ENCODE measurements at places on chromosomes 12 and 14.

GRCh38 chr14:88975043-88975830 lies 150.8 kb downstream of the TTC8 start:
- peaks cover 29% of the 10 kb centered on the region for H3K27me3 ChIP-seq
- no peak overlapping the region for H3K27ac ChIP-seq
- no peak for DNase-seq
- H3K4me3 ChIP-seq: no peak overlapping the region
- H3K36me3 ChIP-seq: peaks cover 3% of the 10 kb centered on the region

DNA sequence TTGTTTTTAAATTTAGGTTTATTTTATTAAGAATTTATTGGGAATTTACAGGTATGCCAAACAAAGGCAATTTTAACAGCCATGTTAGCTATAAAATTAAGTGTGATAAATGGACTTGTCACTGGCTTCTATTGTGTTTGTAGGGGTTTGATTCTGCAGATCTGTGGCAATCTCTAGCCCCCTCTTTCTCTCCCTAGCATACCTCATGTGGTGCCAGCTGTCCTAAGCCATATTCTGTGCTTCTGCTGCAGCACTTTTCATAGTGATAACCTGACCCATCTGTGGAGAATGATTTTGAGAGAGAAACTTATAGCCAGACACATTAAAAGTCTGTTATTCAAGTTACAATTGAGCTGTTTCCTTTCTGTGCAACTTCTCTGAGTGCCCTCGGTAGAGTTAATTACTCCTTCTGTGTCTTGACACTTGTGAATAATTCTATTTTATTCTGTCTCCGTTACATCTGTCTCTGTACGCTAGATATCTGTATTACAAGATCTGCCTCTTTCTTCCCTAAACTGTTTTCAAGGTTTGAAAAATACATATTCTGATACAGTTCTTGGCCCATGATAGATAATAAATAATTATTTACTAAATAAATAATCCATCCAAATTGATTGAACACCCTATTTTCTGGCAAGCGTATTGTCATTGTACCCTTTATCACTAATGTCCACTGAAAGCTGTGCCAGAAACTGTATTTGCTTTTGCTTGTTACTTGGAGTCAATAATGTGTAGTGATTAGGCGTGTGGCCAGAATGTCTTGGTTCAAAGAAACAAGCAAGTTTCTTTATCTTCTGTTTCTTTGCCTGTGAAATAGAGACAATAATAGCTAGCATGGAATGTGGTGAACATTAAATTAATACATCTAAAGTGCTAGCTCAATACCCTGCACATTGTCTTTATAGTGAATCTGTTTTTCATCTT lies 40.0 kb downstream of the FRS2 start:
- H3K27me3 ChIP-seq: no peaks in the 10 kb centered on the region
- H3K36me3 ChIP-seq: no peaks in the 10 kb centered on the region
- peaks cover 58% of the 10 kb centered on the region for H3K4me1 ChIP-seq
- H3K27ac ChIP-seq: no peak overlapping the region

- H3K4me1 ChIP-seq: no peaks in the 10 kb centered on the region
- no peaks in the 10 kb centered on the region for H3K27me3 ChIP-seq
- H3K4me3 ChIP-seq: no peak overlapping the region
- H3K36me3 ChIP-seq: peaks cover 13% of the 10 kb centered on the region
These were observed 41.0 kb downstream of the BDKRB1 start for GRCh38 chr14:96297000-96297399.

GRCh38 chr12:115691123-115691522 lies 586.4 kb downstream of the MED13L start:
- H3K4me3 ChIP-seq: no peak overlapping the region
- H3K27ac ChIP-seq: no peak overlapping the region
- no peaks in the 10 kb centered on the region for H3K4me1 ChIP-seq

- no peaks in the 10 kb centered on the region for H3K36me3 ChIP-seq
- H3K27ac ChIP-seq: no peak overlapping the region
- no peak for DNase-seq
- peaks cover 9% of the 10 kb centered on the region for H3K27me3 ChIP-seq
- H3K4me3 ChIP-seq: no peak overlapping the region
These were observed 2.5 kb downstream of the PGF start for GRCh38 chr14:74952697-74953484.

DNA sequence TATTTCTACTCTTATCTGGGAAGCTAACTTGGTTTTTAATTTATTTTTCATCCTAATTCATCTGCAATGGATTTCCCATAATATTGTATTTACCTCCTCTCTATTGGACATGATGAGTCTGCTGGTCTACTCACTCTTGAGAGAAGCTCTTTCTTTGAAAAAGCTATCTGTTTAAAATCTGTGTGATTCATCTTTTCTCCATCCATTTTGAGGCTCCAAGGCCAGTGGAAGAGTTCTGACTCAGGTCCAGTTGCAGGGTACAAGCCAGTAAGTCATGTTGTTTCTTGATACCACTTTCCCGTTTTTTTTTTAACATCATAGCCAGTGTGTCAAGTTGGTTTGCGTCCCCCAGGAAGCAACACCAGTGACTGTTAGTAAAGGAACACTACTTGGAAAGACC lies 160.3 kb upstream of the BMP4 start:
- no peaks in the 10 kb centered on the region for H3K36me3 ChIP-seq
- no peaks in the 10 kb centered on the region for H3K4me1 ChIP-seq
- H3K4me3 ChIP-seq: no peak overlapping the region
- peaks cover 5% of the 10 kb centered on the region for H3K27me3 ChIP-seq
- no peak for DNase-seq

GRCh38 chr12:94817695-94818075 lies 167.3 kb upstream of the TMCC3 start:
- H3K4me1 ChIP-seq: peaks cover 4% of the 10 kb centered on the region
- H3K27me3 ChIP-seq: peaks cover 3% of the 10 kb centered on the region
- peaks cover 1% of the 10 kb centered on the region for H3K36me3 ChIP-seq
- H3K27ac ChIP-seq: no peak overlapping the region
- no peak for DNase-seq

GRCh38 chr14:100467046-100467750 lies 120.0 kb downstream of the BEGAIN start:
- no peaks in the 10 kb centered on the region for H3K36me3 ChIP-seq
- H3K27me3 ChIP-seq: no peaks in the 10 kb centered on the region
- no peak for DNase-seq
- H3K27ac ChIP-seq: no peak overlapping the region

GRCh38 chr14:33691907-33692306 lies 259.0 kb downstream of the EGLN3 start:
- no peak overlapping the region for H3K27ac ChIP-seq
- no peaks in the 10 kb centered on the region for H3K4me1 ChIP-seq
- DNase-seq: no peak
- H3K4me3 ChIP-seq: no peak overlapping the region

DNA sequence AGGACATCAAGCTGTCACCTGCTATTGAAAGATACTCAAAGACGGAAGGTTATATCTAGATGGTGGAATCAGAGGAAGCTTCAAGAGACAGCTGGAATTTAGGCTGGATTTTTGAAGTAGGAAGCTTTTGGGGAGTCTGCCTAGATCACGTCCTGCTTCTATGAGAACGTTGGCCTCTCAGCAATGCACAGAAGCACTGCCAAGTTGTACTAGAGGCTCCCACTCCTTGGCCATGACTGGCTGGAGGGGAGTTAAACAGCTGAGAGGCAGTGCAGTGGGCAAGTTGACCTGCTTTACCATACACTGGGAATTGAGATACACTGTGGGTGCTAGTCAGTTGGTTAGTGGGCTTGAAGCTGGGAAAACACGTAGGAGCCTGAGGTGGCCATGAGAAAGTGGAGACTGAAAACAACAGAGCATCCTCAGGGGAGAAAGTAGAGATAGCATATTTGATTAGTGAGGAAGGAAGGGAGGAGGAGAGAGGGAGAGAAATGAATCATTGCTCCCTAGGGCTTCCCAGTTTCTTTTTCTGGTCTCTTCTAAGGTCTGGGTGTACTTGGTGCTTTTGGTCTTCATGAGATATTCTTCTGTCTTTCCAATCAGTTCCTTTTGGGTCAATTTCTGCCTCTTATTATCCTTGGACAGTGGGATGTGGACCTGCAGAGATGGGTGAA lies 110.8 kb downstream of the EMP1 start:
- DNase-seq: no peak
- peaks cover 23% of the 10 kb centered on the region for H3K27me3 ChIP-seq
- no peaks in the 10 kb centered on the region for H3K36me3 ChIP-seq
- no peak overlapping the region for H3K27ac ChIP-seq

DNA sequence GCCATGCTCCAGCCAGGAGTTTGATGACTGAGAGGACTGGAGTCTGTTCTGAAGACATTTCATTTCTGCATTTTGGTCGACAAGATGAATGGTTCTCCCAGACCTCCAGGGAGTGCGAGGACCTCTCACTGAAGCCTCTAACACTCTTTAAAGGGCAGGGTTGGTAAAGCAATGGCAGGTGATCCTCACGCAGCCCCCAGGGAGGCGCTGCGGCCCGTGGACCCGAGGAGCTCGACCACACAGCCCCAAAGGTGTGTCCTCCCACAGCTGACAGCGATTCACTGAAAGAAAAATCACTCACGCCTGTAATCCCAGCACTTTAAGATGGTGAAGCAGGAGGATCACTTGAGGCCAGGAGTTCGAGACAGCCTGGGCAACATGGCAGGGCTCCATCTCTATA lies 183.8 kb upstream of the SFSWAP start:
- no peaks in the 10 kb centered on the region for H3K27me3 ChIP-seq
- no peak overlapping the region for H3K4me3 ChIP-seq
- DNase-seq: no peak
- H3K36me3 ChIP-seq: no peaks in the 10 kb centered on the region

- DNase-seq: no peak
- H3K27me3 ChIP-seq: no peaks in the 10 kb centered on the region
- no peak overlapping the region for H3K4me3 ChIP-seq
- no peak overlapping the region for H3K27ac ChIP-seq
These were observed 158.9 kb upstream of the FOXG1 start for GRCh38 chr14:28607661-28608060.

GRCh38 chr12:25675808-25676207 lies 122.7 kb upstream of the LMNTD1 start:
- H3K4me1 ChIP-seq: no peaks in the 10 kb centered on the region
- no peak overlapping the region for H3K27ac ChIP-seq
- no peak for DNase-seq
- H3K36me3 ChIP-seq: no peaks in the 10 kb centered on the region
- H3K4me3 ChIP-seq: no peak overlapping the region

DNA sequence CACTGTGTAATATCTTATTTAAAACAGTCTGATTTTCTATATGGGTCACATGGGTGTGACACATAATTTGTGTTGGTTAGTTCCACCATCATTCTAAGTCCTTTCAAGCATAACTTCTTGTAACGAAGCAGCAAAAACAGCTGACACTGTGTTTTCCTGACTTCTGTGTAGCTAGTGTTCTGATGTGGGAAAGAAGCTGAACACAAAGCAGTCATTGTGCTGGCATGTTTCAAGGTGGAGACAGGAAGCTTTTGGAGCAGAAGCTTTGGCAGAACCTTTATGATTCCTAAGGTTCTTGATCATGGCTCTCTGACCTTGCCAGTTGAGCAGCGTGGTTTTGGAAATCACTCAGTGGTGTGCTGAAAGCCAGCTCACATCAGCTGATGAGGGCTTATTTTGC lies 351.7 kb upstream of the MDGA2 start:
- no peak overlapping the region for H3K27ac ChIP-seq
- no peaks in the 10 kb centered on the region for H3K4me1 ChIP-seq
- no peak for DNase-seq
- H3K36me3 ChIP-seq: no peaks in the 10 kb centered on the region
- H3K4me3 ChIP-seq: no peak overlapping the region
- H3K27me3 ChIP-seq: no peaks in the 10 kb centered on the region

DNA sequence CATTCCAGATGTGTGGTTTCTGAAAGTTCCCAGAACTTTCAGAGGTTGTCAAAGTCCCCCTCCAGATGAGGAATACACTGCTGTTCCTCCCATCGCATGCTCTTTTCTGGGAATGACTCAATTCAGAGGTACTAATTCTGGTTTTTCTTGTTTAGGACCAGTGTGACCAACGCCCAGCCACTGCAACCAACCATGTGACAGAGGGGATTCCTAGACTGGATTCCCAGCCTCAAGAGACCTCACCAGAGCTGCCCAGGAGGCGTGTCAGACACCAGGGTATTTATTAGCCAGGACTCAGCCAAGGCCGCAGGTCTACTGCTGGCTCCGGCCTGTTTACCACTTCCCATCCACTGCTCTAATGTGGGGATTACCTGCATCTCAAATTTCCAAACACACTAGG lies 24.2 kb downstream of the TRAFD1 start:
- peaks cover 67% of the 10 kb centered on the region for H3K36me3 ChIP-seq
- DNase-seq: no peak
- H3K4me3 ChIP-seq: no peak overlapping the region

- no peaks in the 10 kb centered on the region for H3K4me1 ChIP-seq
- no peak overlapping the region for H3K4me3 ChIP-seq
- no peak overlapping the region for H3K27ac ChIP-seq
These were observed 30.6 kb upstream of the FBXO34 start for GRCh38 chr14:55240526-55241178.

DNA sequence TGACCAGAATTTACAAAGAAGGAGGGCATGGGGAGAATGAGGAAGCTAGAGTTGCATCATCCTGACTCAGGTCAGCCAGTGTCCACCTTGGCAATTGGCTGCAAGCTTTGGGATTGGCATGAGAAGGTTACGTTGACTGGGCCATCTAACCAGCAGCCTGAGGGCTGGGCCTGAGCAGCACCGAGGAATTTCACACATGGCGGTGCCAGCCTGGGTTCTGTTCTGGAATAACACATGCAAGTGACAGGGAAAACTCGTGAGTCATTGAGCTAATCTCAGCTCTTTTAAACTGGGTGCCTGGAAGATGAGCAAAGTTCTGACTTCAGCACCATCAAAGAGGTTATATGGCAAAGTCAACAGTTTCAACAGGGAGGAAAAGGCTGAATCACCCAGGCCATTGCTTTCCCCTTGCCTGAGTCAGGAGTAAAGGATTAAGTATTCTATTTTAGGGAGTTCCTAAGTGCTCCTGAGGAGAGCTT lies 543.2 kb upstream of the TBX3 start:
- H3K27ac ChIP-seq: no peak overlapping the region
- no peaks in the 10 kb centered on the region for H3K36me3 ChIP-seq
- no peaks in the 10 kb centered on the region for H3K4me1 ChIP-seq
- no peak for DNase-seq
- H3K27me3 ChIP-seq: no peaks in the 10 kb centered on the region

DNA sequence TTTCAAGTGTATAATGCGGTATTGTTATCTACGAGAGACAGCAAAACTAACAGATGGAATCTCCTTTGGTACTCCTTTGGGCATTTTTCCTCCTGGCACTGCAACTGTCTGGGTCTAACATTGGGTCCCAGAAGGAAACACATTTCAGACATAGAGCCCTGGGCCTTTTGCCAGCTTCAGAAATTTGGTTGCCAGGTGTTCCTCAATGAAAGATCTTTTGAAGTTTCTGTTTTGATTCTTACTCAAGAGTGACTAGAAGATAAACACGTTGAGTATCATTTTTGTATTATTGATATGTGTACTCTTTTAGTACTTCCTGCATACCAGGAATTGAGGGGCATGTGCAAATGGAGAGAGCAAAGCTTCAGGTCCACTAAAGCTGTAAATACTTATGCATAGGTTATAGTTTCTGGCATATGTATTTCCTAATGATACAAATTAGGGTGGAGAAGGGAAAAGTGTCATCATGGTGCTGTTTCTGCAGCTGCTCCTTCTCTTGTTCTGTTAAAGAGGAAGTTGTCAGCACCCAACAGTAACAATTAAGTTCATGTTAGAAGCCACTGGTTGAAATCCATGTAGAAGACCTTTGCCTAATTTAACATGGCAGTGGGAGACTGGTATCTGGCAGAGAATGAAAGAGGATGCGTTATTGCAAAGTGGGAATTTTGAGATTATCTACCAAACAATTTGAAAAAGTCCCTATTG lies 53.5 kb downstream of the SLC38A6 start:
- H3K4me3 ChIP-seq: no peak overlapping the region
- H3K27me3 ChIP-seq: no peaks in the 10 kb centered on the region
- no peak overlapping the region for H3K27ac ChIP-seq
- H3K36me3 ChIP-seq: no peaks in the 10 kb centered on the region
- peaks cover 6% of the 10 kb centered on the region for H3K4me1 ChIP-seq
